ENCODE measurements at places on chromosomes 5 and 9.

- no peak for DNase-seq
These were observed 255.8 kb downstream of the ROR2 start for GRCh38 chr9:91694081-91694870.

DNA sequence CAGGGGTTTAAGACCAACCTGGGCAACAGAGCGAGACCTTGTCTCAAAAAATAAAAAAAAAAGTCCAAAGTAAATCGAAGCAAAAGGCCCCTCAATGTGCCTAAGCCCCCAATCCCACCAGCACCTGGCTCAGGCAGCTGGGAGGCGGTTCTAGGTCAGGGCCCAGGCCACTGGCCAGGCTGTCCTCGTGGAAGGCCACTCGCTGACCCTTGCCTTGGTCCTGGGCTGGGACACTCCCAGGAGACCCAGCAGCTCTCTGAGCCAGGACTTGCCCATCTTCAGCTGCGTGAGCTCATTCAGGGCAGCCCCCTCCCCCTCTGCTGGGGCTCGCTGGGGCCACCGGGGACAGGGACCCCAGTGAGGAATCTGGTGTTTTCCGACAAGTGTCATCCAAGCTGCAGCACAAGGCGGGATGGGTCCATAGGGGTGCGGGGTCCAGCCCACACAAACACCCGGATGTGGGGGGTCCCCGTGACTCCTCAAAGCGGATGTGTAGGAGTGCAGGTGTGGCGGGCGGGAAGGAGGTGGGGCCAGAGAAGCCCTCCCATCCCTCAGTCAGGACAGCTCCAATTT lies 4.0 kb downstream of the AGPAT2 start:
- no peak for DNase-seq

DNA sequence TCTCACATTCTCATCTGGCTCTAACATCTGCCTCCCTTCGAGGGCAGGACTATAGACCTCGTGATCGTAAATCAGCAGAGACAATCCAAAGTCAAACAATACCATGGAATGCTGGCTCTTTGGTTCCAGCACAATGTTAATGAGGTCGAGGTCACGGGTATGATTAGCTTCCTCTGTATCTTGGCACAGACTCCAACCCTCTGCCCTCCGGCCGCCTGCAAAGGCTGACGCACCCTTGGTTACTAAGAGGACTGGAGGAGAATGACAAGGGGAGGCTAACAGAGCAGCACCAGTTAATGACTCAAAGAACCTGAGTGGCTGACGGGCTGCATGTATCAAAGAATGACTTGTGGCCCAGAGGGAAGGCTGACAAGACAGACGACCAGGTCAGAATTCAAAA lies 10.1 kb downstream of the LHFPL2 start:
- peak; percentile 20 for DNase-seq

- DNase-seq, result peak; percentile 47
These were observed 93.9 kb downstream of the SCAI start for GRCh38 chr9:125049212-125050049.

DNA sequence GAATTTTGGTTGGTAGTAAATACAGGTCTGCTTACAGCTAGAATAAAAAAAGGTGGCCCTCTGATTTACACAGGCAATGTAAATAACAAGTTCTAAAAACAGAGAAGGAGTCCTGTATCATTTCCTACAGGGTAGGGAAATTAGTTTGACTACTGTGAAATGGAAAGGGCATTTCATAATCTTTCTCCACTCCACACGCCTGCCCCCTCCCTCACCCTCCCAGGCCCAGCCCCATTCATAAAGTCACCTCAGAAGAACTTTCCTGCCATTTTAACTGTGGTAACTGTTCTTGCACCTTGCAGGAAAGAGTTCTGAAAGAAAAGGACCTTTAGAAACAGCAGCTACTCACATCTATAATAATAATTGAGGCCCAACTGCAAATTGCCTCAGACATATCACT lies 69.7 kb downstream of the MEF2C start:
- no peak for DNase-seq
